Activated effector memory CD4-positive, alpha-beta T cell treated with anti-CD3 and anti-CD28 coated beads, Interleukin-2, amount 50 U/mL, for 16 hours (primary cell): ENCODE measurements at places on chromosomes 7 and 10.
A peak's percentile ranks its signal among the peaks of the same experiment; 100 is the strongest.

DNA sequence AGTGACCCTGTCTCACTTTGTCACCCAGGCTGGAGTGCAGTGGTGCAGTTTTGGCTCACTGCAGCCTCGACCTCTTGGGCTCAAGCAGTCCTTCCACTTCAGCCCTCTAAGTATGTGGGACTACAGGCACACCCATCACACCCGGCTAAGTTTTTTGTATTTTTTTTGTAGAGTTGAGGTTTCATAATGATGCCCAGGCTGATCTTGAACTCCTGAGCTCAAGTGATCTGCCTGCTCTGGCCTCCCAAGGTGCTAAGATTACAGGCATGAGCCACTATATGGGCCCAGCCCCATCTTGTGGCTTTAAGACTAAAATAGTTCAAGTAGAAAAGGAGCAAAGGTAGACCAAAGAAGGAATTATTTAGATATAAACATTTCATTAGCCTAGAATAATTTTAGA is 65.5 kb downstream of the MLLT10 start:
- no peak for DNase-seq

DNA sequence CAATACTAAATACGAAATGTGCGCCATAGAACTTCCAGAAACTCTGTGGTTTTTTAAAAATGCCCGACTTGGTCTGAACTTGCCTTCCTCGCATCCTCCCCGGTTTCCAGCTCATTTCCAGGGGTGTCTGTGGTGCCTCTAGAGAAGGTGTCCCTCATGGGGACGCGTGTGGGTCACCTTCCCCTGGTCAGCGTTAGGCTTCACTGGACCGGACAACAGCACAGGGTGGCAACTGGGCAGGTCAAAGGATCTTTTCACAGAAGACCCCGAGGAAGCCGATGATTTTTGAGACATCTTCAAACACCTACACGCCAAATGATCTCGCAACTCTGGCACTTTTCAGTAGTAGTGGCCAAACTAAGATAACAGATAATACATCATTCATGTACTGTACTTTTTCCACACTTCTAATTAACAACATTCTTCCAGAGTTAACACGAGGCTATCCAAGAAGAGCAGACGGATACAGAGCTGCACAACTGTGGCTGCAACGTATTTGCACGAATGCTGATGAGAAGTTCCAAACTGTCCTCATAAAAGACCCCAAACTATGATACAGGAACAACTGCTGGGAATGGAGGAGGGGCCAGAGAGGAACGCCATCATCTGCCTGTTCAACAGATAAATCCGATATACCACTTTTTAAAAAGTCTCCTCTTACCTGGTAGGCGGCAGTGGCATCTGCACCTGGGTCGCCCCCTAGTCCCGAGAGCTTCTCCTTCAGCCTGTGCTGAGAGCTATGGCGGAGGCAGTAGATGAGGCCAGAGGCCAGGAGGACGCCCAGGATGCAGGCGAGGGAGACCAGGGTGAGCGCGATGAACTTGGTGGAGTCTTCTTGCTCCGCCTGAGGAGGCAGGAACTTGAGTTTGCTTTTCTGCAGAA is 345.5 kb downstream of the DNAJB6 start:
- DNase-seq = peak; percentile 45

GRCh38 chr10:103682631-103683030 is 172.7 kb downstream of the SH3PXD2A start:
- DNase-seq = no peak

DNA sequence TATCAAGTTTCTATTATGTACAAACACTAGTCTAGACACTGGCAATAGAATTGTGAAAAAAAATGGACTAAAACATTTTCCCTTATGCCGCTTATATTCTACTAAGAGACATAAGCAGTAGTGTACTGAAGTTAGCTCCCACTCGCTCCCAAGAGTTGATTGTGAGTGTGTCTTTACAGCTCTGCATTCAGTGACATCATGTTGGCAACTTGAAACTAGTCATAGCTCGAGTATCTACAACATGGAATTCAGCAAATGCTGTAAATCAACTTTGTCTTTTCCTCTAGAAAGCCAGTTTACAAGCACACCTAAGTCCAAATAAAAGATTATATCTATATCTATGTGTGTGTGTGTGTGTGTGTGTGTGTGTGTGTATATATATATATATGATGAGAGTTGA is 58.8 kb upstream of the MAGI2 start:
- no peak for DNase-seq

GRCh38 chr7:28442540-28443420 is 30.5 kb downstream of the CREB5 start:
- DNase-seq = no peak

DNA sequence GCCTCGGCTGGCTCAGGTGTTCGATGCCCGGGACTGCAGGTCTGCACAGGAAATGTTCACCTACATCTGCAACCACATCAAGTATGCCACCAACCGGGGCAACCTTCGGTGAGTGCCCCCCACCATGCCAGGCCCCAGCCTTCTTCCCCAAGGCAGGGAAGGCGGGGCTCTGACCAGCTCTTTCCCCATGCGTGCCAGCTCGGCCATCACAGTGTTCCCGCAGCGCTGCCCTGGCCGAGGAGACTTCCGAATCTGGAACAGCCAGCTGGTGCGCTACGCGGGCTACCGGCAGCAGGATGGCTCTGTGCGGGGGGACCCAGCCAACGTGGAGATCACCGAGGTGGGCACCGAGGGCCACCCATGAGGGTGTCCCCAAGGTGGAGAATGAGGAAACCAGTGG is 7.5 kb downstream of the NOS3 start:
- DNase-seq = no peak
